ENCODE measurements at places on chromosomes 7 and 10.

DNA sequence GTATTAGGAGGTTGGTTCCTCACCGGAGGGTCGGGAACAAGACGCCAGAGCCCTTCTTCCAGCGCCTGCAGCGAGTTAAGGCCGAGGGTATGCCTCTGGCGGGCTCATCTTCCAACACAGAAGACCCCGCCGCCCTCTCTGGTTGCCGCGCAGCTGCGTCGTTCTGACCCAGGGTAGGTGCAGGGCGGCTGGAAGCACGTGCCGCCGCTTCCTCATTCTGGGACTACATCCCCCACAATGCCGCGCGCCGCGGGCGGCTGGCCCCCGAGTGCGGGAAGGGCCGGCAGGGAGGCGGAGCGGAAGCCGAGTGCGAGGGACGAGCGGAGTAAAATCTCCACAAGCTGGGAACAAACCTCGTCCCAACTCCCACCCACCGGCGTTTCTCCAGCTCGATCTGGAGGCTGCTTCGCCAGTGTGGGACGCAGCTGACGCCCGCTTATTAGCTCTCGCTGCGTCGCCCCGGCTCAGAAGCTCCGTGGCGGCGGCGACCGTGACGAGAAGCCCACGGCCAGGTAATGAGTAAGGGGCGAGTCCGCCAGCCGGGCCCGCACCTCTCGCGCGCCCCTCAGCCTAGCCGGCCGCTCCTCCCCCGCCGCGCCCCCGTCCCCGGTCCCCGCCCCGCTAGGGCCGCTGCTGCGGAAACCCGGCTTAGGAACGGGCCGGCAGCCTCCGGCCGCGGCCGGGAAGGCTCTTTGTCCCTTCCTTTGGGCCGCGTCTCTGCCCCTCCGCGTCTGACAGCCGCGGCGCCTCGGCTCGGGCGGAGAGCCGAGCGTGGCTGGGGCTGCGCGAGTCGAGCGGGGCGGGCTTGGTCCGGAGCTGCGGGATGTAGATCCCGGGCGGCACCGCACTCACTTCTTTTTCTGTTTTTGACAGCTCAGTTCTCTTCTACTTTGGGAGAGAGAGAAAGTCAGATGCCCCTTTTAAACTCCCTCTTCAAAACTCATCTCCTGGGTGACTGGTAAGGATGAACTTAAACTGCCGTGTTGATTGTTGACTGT lies at the start of gene CCDC126:
TSS of gene CCDC126 (plus strand) at position 289 of the 998 bp plus-strand sequence. CDS start 13,934 bp downstream, outside the sequence.
- H3K27me3 ChIP-seq, result no peaks in the 10 kb centered on the region
- peaks cover 4% of the 10 kb centered on the region for H3K36me3 ChIP-seq
- peaks cover 33% of the 10 kb centered on the region for H3K4me1 ChIP-seq
- DNase-seq, result peak; percentile 59

DNA sequence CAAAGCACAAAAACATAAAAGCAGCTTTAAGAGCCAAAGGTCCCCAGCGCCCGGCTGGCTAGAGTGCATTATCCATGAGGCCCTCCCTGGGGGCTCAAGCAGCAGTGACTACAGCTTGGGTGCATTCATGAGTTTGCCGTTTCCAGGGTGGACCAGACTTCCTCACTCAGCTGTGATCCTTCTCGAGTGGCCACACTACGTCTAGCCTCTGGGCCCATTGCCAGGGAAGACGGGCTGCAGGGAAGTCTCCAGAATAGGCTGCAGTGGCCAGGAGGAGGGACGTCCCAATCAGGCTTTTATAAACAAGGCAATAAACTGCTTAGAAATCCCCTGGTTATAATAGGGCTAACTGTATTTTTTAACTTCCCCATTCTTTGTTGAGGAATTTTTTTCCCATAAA lies 89.4 kb upstream of the C1QL3 start:
- peaks cover 3% of the 10 kb centered on the region for H3K36me3 ChIP-seq
- H3K4me1 ChIP-seq, result peaks cover 13% of the 10 kb centered on the region
- H3K27me3 ChIP-seq, result no peaks in the 10 kb centered on the region

DNA sequence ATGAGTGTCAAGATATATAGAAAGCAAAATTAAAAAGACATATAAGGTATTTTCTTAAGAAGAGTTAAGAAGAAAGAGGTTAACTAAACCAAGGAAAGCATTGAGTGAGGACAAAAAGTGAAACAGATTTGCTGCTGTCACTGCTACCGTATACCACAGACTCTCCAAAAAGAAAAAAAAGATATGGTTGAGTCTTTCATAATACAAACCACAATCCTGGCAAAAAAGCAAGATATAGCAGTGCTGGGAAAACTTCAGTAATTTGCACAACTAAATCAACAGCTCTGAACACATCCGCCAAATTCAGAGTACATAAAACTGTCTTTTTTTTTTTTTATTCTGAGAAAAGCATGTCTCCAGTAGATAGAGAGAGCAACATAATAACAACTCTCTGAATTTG lies 114.7 kb downstream of the ETV1 start:
- no peak overlapping the region for H3K27ac ChIP-seq
- H3K4me1 ChIP-seq, result peaks cover 5% of the 10 kb centered on the region
- no peak overlapping the region for H3K4me3 ChIP-seq
- DNase-seq, result no peak

- H3K27ac ChIP-seq, result no peak overlapping the region
- no peak for DNase-seq
- peaks cover 42% of the 10 kb centered on the region for H3K27me3 ChIP-seq
- no peak overlapping the region for H3K4me3 ChIP-seq
- H3K4me1 ChIP-seq, result peaks cover 11% of the 10 kb centered on the region
- H3K36me3 ChIP-seq, result peaks cover 1% of the 10 kb centered on the region
Measured at GRCh38 chr7:98396768-98397167, 4.1 kb downstream of the BAIAP2L1 start.

DNA sequence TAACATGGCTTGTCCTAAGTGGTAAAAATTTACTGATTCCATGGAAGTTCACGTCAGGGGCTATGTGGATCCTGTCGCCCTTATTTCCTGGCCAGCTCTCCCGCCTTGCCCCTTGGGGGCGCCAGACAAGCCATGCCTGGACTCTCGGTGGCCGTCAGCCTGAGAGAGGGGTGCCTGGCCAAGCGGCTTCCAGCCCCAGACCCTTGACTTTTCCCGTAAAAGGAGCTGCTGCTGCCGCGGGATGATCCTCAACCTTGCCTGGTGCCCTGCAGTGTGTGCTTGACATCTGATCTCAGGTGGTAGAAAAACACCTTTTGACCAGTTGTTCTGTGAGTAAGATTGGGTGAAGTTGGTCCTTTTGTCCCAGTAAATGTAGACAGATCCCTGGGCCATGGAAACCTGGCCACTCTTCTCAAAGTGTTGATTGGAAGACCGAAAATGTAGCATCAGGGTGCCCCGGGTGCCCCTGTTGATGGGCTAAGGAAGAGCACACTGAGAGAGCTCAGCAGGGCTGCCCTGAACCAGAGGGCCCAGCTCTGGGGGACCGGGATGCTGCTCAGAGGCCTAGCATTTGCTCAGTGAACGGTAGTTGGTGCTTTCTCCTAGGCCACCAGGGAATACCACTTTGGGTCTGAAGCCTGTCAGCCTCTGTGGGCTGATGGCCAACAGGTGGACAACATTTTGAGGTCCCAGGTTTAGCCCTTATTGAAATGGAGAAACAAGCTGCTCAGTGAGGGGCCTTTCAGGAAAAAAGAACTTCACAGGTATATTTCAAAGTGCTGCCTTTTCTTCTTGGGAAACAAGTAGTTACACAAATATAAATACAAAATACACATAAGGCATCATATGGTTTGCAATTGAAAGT lies 162.5 kb downstream of the LRMDA start:
- DNase-seq, result no peak
- no peaks in the 10 kb centered on the region for H3K36me3 ChIP-seq
- no peak overlapping the region for H3K4me3 ChIP-seq
- no peak overlapping the region for H3K27ac ChIP-seq
- no peaks in the 10 kb centered on the region for H3K4me1 ChIP-seq
- peaks cover 20% of the 10 kb centered on the region for H3K27me3 ChIP-seq

- H3K27ac ChIP-seq, result no peak overlapping the region
- H3K27me3 ChIP-seq, result peaks cover 40% of the 10 kb centered on the region
- H3K4me1 ChIP-seq, result no peaks in the 10 kb centered on the region
- no peak overlapping the region for H3K4me3 ChIP-seq
Measured at GRCh38 chr7:22488643-22489462, 11.1 kb downstream of the STEAP1B start.

DNA sequence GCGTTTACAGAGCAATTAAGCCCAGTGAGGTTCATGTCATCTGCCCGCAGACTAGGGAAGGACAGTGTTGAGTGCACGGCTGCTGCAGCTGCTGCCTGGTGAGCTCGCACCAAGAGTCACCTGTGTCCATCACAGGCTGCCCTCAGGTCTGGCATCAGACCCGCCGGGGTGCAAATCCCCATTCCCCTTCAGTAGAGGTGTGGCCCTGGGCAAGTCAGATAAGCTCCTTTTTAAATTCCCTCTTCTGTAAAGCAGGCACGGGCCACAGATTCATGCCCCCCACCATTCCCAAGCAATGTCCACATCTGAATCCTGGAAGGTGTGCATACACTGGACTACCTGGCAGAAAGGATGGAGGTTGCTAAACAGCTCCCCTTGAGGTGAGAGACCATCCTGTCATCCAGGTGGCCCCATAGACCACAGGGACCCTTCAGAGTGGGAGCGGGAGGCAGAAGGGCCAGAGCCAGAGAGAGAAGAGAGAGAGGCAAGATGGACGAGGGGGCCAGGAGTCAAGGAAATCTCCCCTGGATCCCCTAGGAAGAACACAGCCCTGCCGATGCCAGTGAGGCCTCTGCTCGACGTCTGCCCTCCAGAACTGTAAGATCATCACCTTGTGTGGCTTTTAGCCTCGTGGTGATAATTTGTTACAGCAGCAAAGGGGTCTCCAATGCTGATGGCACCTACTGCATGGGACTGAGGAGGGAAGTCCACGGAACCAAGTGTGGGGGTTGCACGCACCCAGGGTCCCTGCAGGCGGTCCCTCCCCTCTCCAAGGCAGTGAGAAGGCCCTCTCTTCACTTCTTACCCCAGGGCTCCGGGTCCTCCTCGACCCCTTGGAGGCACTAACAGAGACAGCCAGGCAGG lies 168.8 kb downstream of the TCERG1L start:
- no peaks in the 10 kb centered on the region for H3K4me1 ChIP-seq
- DNase-seq, result no peak
- no peaks in the 10 kb centered on the region for H3K27me3 ChIP-seq
- H3K36me3 ChIP-seq, result peaks cover 1% of the 10 kb centered on the region
- no peak overlapping the region for H3K27ac ChIP-seq
- no peak overlapping the region for H3K4me3 ChIP-seq

DNA sequence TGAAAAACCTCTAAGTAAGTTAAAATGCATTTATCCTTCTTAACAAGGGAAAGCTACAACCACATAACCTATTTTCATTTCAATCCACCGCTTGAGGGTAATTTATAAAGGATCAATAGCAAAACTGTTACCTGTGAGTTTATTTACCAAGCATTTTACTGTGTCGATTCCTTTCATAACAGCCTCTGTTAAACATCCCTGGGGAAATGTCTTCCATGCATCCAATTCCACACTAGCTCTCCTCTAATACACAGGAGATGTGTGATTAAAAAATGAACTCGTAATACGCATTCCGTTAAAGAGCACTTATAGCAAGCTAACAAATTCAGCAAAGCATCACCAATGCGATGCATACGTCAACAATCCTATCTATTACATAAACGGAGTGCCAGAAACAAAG lies 185.7 kb downstream of the SFMBT2 start:
- H3K4me1 ChIP-seq, result no peaks in the 10 kb centered on the region
- H3K27ac ChIP-seq, result no peak overlapping the region
- H3K36me3 ChIP-seq, result peaks cover 25% of the 10 kb centered on the region
- H3K4me3 ChIP-seq, result no peak overlapping the region
- H3K27me3 ChIP-seq, result no peaks in the 10 kb centered on the region

DNA sequence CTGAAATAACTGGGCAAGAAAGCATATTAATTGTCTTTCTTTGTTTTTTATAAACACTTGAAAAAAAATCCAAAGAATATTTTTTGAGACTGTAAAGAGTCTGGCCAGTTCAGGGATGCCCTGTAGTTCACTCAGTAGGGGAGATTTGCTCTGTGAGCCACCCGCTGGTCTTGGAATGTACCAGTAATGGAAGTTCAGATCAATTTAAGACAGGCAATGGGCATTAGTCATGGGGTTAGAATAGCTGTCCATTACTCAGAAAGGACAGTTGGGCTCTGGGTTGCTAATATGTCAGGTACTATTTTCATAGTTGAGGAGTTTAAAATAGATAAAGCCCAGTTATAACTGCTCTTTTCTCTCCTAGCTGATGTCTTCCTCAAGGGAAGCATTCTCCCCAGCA lies 38.7 kb downstream of the A1CF start:
- H3K27ac ChIP-seq, result no peak overlapping the region
- H3K36me3 ChIP-seq, result no peaks in the 10 kb centered on the region
- H3K4me3 ChIP-seq, result no peak overlapping the region

GRCh38 chr10:68526634-68527307 lies 552 bp downstream of the SLC25A16 start:
- H3K4me3 ChIP-seq, result peak overlapping the region; percentile 86
- peaks cover 12% of the 10 kb centered on the region for H3K36me3 ChIP-seq
- H3K27ac ChIP-seq, result peak overlapping the region; percentile 93
- peaks cover 8% of the 10 kb centered on the region for H3K4me1 ChIP-seq
- no peaks in the 10 kb centered on the region for H3K27me3 ChIP-seq

DNA sequence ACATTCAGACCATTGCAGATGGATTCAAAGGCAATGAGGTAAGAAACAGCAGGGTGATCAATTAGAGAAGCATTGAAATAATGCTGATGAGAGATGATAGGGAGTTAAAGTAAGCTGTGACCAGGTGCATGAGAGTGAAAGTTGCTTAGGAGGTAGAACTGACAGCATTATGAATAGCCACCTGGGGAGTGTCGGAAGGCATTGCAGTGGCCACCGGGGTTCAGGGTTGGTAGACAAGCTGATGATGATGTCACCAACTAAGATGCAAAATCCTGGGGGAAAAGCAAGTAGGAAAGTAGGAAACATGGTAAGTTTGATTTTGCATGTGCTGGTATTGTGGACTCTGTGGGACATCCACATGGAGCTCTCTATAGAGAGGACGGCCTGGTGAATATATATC lies 211.9 kb upstream of the ETV1 start:
- no peaks in the 10 kb centered on the region for H3K36me3 ChIP-seq
- no peaks in the 10 kb centered on the region for H3K4me1 ChIP-seq
- DNase-seq, result no peak
- no peak overlapping the region for H3K4me3 ChIP-seq

GRCh38 chr7:101125989-101126650 lies 784 bp upstream of the SERPINE1 start:
- peaks cover 47% of the 10 kb centered on the region for H3K4me1 ChIP-seq
- no peaks in the 10 kb centered on the region for H3K36me3 ChIP-seq

- no peak overlapping the region for H3K4me3 ChIP-seq
- no peaks in the 10 kb centered on the region for H3K4me1 ChIP-seq
- H3K27ac ChIP-seq, result no peak overlapping the region
- H3K27me3 ChIP-seq, result no peaks in the 10 kb centered on the region
Measured at GRCh38 chr10:128563387-128563786, 437.2 kb upstream of the MKI67 start.

- no peak for DNase-seq
- H3K27me3 ChIP-seq, result no peaks in the 10 kb centered on the region
- peaks cover 20% of the 10 kb centered on the region for H3K4me1 ChIP-seq
- no peak overlapping the region for H3K27ac ChIP-seq
- H3K36me3 ChIP-seq, result peaks cover 1% of the 10 kb centered on the region
Measured at GRCh38 chr7:136122026-136122425, 144.9 kb upstream of the MTPN start.

DNA sequence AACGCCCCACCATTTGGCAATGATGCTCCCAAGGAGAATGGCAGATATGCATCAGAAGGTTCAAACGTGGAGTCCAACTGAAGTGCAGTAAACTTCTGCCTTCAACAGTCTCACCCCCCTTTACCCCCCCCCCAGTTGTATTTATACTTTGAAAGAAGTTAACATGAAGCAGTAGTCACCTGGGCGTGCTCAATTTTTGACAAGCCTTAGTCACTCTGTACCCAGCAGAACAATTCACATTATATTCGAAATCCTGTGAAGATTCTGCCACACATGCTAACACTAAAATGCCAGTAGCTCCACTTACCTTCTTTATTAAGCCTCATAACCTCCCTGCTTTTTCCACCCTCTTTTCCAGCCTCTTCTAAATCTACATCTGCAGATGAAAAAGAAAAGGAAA lies 894 bp downstream of the ATXN7L1 start:
- H3K27me3 ChIP-seq, result no peaks in the 10 kb centered on the region
- H3K4me3 ChIP-seq, result peak overlapping the region; percentile 99
- peak overlapping the region; percentile 89 for H3K27ac ChIP-seq
